Tracheal epithelial cell (primary cell): ENCODE measurements at places on chromosomes 4 and X. TPM values are rescaled to one million over a fixed set of nuclear protein-coding genes. Genes with fewer than 3 reads are reported as not detected.

Gene ADGRG4
- total RNA-seq, result not detected in 2 replicates

Gene CCDC160
- total RNA-seq, result under 0.01 TPM in 1 of 2 replicates, not detected in the other

Gene F8A2
- 0.96 TPM in 1 of 2 replicates, not detected in the other for total RNA-seq

Gene CYBB
- under 0.01 TPM in 1 of 2 replicates, not detected in the other for total RNA-seq

Gene GAGE1
- total RNA-seq, result not detected in 2 replicates

Gene IL3RA
- not detected in 2 replicates for total RNA-seq

Gene KLHL4
- total RNA-seq, result 0.21 and 0.48 TPM in 2 replicates

Gene SUPT20HL2
- total RNA-seq, result under 0.01 TPM in 1 of 2 replicates, not detected in the other

Gene SSX2B
- total RNA-seq, result not detected in 2 replicates

Gene GSX2
- total RNA-seq, result not detected in 2 replicates

Gene DGKK
- not detected in 2 replicates for total RNA-seq

Gene MAGEA2B
- not detected in 2 replicates for total RNA-seq

Gene FGF5
- 1.9 and 8.0 TPM in 2 replicates for total RNA-seq

Gene CLDN2
- 0.96 TPM in 1 of 2 replicates, not detected in the other for total RNA-seq

Gene TMEM255A
- 0.21 TPM in 1 of 2 replicates, not detected in the other for total RNA-seq

Gene SHOX
- under 0.01 TPM in 1 of 2 replicates, not detected in the other for total RNA-seq

Gene ETDB
- total RNA-seq, result not detected in 2 replicates

Gene ARSJ
- 31.5 and 40.7 TPM in 2 replicates for total RNA-seq

Gene RAB39B
- total RNA-seq, result under 0.01 and 0.21 TPM in 2 replicates

Gene GLRA2
- total RNA-seq, result 0.85 TPM in 1 of 2 replicates, not detected in the other

Gene SPANXC
- not detected in 2 replicates for total RNA-seq

Gene DCAF16
- 19.2 and 21.7 TPM in 2 replicates for total RNA-seq

Gene CT45A3
- total RNA-seq, result not detected in 2 replicates

Gene FAM47E
- 1.3 TPM in 1 of 2 replicates, not detected in the other for total RNA-seq

Gene SSX4B
- not detected in 2 replicates for total RNA-seq

Gene NLRP2B
- total RNA-seq, result not detected in 2 replicates

Gene PAGE4
- total RNA-seq, result not detected in 2 replicates

Gene CNKSR2
- total RNA-seq, result 0.24 and 0.43 TPM in 2 replicates

Gene ASB12
- not detected in 2 replicates for total RNA-seq

Gene KDR
- total RNA-seq, result 0.43 and 1.2 TPM in 2 replicates

Gene DDIT4L
- total RNA-seq, result 0.43 and 1.2 TPM in 2 replicates

Gene MAGED1
- 13.6 and 33.3 TPM in 2 replicates for total RNA-seq

Gene PDCL2
- total RNA-seq, result 0.24 TPM in 1 of 2 replicates, not detected in the other

Gene HPGD
- 1.9 and 4.3 TPM in 2 replicates for total RNA-seq

Gene MTNR1A
- not detected in 2 replicates for total RNA-seq

Gene ABCG2
- under 0.01 and 0.96 TPM in 2 replicates for total RNA-seq

Gene MAGEC2
- total RNA-seq, result not detected in 2 replicates

Gene DRD5
- 0.21 TPM in 1 of 2 replicates, not detected in the other for total RNA-seq

Gene DMRTC1
- total RNA-seq, result not detected in 2 replicates

Gene MAPK10
- 2.2 and 7.0 TPM in 2 replicates for total RNA-seq

Gene RBM46
- under 0.01 and 0.43 TPM in 2 replicates for total RNA-seq

Gene TLR3
- total RNA-seq, result 0.43 and 1.7 TPM in 2 replicates

Gene TMPRSS11A
- total RNA-seq, result under 0.01 TPM in 1 of 2 replicates, not detected in the other
